Hepatocyte (in vitro differentiated cells): ENCODE measurements at places on chromosomes 5 and 9.

DNA sequence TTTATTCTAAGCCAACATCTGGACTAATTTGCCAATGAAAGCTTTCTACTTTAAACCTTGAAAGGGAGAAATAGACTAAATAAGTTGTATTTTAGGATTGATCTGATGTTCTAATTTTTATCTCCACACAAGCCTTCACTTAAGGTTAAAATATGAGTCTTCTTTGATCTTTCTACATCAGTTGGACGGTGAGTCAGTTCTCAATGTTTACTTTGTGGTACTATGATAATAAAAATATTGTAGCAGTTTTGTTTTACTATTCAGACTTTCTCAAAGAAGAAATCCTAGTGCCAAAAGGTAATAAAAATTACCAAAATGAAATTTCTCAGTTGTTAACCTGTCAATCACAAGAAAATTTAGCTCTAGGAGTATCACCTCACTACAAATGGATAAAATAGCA is 203.5 kb upstream of the RGMB start:
- no peak for DNase-seq
- no peak overlapping the region for H3K27ac ChIP-seq

DNA sequence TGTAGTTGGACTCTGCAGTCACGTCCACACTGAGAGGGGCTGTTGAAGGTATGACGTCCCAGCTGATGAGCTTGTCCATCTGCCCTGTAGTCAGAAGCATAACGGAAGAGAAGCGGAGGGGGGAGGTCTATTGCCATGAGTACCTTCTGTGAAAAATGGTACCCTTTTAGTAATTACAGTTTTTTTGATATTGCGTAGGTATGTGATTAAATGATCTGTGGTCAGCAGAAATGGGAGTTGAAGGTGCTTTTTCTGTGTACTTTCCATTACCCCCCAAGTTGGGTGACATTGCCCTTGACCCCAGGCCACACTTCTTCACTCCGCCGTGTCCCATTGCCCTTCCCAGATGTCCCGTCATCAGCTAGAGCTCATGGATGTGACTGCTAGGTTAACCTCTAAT is 45.9 kb downstream of the SNX30 start:
- no peaks in the 10 kb centered on the region for H3K27me3 ChIP-seq
- DNase-seq, result no peak
- no peaks in the 10 kb centered on the region for H3K4me1 ChIP-seq
- H3K4me3 ChIP-seq, result no peak overlapping the region

DNA sequence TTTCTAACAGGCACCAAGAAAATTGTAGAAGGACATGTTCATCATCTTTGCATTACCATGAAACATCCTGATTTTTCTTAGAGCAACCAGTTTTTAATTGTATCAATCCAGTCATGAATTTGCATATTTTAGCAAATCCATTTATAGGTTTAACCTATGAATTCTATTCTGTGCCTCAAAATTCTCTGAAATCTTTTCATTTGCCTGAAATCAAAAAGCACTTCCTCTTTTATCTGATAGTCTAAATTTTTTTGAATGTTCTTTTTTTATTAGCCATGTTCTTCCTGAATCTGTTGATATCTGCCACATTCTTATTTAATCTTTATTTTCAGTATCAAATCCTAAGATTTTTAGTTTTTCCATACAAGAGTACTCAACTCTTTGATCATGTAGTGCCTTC is 36.9 kb upstream of the SRP19 start:
- no peaks in the 10 kb centered on the region for H3K36me3 ChIP-seq
- no peaks in the 10 kb centered on the region for H3K27me3 ChIP-seq
- DNase-seq, result no peak

GRCh38 chr5:71757590-71758543 is 38.8 kb downstream of the CARTPT start:
- peak; percentile 82 for DNase-seq
- H3K27ac ChIP-seq, result no peak overlapping the region
- H3K4me3 ChIP-seq, result no peak overlapping the region
- H3K27me3 ChIP-seq, result no peaks in the 10 kb centered on the region

DNA sequence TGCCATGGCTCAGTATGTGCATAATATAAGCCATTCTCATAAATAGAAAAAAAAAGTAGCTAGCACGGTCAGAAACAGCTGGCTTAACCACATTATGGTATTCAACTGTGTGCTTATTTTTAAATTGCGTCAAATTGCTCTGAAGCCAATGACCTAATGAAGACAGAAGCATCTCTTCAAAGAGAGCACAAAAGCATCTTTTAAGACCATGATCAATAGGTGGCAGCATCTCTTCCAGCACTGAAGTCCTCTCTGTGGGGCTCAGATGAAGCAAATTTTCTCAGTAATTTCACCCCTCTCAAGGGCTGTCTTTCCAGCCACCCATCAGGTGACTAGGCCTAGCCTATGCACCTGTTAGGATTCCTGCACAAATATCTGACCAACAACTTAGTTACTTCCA is 251.4 kb downstream of the GLIS3 start:
- no peaks in the 10 kb centered on the region for H3K4me1 ChIP-seq
- no peaks in the 10 kb centered on the region for H3K27me3 ChIP-seq
- H3K27ac ChIP-seq, result no peak overlapping the region
- DNase-seq, result peak; percentile 52
- no peaks in the 10 kb centered on the region for H3K36me3 ChIP-seq

- H3K27me3 ChIP-seq, result no peaks in the 10 kb centered on the region
- H3K4me1 ChIP-seq, result no peaks in the 10 kb centered on the region
- no peak overlapping the region for H3K27ac ChIP-seq
- no peak for DNase-seq
Observed at GRCh38 chr5:92513067-92513466, 1068.0 kb downstream of the NR2F1-AS1 start.

GRCh38 chr9:99264070-99264680 is 42.1 kb downstream of the SEC61B start:
- H3K27me3 ChIP-seq, result no peaks in the 10 kb centered on the region
- H3K27ac ChIP-seq, result no peak overlapping the region
- no peaks in the 10 kb centered on the region for H3K36me3 ChIP-seq
- no peak for DNase-seq
- no peak overlapping the region for H3K4me3 ChIP-seq

DNA sequence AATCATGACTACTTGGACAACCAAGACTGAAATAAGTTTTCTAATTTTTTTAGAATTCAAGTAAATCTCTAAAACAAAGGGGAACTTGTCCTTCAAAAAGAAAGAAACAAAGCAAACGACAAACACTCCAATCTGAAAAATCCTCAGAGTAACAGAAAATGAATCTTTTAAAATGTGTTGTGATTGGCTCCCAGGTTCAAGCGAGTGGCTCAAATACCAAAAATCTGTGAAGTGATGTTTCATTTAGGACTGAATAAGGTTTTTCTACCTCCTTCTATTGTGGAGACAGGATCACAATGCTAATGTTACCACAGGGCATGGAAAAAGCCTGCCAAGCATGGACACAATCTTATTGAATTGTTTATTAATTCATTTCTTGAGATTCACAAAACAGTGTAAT is 415.7 kb downstream of the RAB3C start:
- H3K36me3 ChIP-seq, result no peaks in the 10 kb centered on the region
- H3K4me1 ChIP-seq, result peaks cover 7% of the 10 kb centered on the region
- no peak overlapping the region for H3K27ac ChIP-seq
- no peaks in the 10 kb centered on the region for H3K27me3 ChIP-seq

- H3K27ac ChIP-seq, result no peak overlapping the region
- DNase-seq, result no peak
- no peak overlapping the region for H3K4me3 ChIP-seq
- no peaks in the 10 kb centered on the region for H3K36me3 ChIP-seq
- peaks cover 13% of the 10 kb centered on the region for H3K27me3 ChIP-seq
Observed at GRCh38 chr9:115126404-115126803, 8.4 kb upstream of the TNC start.

GRCh38 chr9:2086971-2087370 is 71.8 kb downstream of the SMARCA2 start:
- H3K27ac ChIP-seq, result no peak overlapping the region
- no peaks in the 10 kb centered on the region for H3K27me3 ChIP-seq
- no peak for DNase-seq
- no peaks in the 10 kb centered on the region for H3K4me1 ChIP-seq

- no peaks in the 10 kb centered on the region for H3K27me3 ChIP-seq
- no peaks in the 10 kb centered on the region for H3K36me3 ChIP-seq
- H3K27ac ChIP-seq, result no peak overlapping the region
- no peak for DNase-seq
- H3K4me1 ChIP-seq, result peaks cover 7% of the 10 kb centered on the region
- no peak overlapping the region for H3K4me3 ChIP-seq
Observed at GRCh38 chr9:107890921-107891465, 401.4 kb upstream of the KLF4 start.

GRCh38 chr5:104347119-104347708 is 784.6 kb upstream of the NUDT12 start:
- no peak overlapping the region for H3K27ac ChIP-seq
- peak; percentile 28 for DNase-seq
- H3K4me3 ChIP-seq, result no peak overlapping the region
- H3K36me3 ChIP-seq, result no peaks in the 10 kb centered on the region

DNA sequence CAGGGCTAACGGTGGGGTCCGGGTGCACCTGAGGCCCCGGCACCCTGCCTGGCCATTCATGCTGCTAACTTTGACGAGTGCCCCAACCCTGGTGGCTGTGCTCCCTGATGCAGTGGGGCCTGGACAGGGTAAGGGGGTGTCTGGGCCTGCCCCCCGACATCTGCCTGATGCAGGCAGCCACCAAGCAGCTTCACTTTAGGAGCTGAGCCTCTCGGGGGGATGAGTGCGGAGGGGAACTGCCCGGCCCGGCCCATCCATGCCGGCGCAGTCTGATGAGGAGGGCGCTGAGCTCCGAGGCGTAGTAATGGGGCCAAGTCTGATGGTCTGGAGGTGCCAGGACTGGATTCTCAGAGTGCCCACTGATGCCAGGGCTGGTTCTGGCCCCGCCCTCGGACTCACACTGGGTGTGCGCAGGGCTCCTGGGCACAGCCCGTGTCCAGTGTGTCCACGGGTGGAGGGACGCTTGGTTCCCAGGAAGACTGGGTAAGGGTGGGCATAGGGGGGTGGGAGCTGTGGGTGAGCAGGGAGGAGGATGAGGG is 16.5 kb downstream of the DNLZ start:
- no peak overlapping the region for H3K27ac ChIP-seq
- no peak overlapping the region for H3K4me3 ChIP-seq
- H3K27me3 ChIP-seq, result no peaks in the 10 kb centered on the region

- H3K27me3 ChIP-seq, result no peaks in the 10 kb centered on the region
- no peak overlapping the region for H3K4me3 ChIP-seq
- peaks cover 26% of the 10 kb centered on the region for H3K4me1 ChIP-seq
Observed at GRCh38 chr5:157917491-157917890, 58.5 kb upstream of the CLINT1 start.

GRCh38 chr5:95808686-95809413 is 13.7 kb downstream of the GLRX start:
- no peaks in the 10 kb centered on the region for H3K36me3 ChIP-seq
- no peak overlapping the region for H3K4me3 ChIP-seq
- H3K27ac ChIP-seq, result peak overlapping the region; percentile 96
- peaks cover 41% of the 10 kb centered on the region for H3K4me1 ChIP-seq
- no peaks in the 10 kb centered on the region for H3K27me3 ChIP-seq

DNA sequence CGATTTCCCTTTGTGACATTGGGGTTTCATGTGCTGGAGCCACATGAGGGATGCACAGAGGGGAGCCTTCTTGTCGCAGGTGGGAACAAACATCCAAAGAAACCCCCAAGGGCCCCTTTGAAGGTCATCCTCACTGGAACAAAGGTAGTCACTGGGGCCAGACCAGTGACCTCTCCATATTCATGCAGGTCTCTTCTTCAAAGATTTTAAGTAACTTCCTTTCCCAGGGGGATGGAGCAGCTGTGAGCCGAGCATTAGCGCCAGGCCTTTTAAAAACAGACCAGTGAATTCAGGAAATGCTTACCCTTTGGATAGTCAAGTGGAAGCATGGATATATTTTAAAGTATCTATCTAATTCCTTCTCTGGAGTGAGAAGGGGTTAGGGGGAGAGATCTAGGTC is 33.0 kb downstream of the DAPK1 start:
- H3K4me1 ChIP-seq, result no peaks in the 10 kb centered on the region
- DNase-seq, result no peak
- H3K27me3 ChIP-seq, result no peaks in the 10 kb centered on the region
- no peaks in the 10 kb centered on the region for H3K36me3 ChIP-seq
- H3K27ac ChIP-seq, result no peak overlapping the region

- no peaks in the 10 kb centered on the region for H3K27me3 ChIP-seq
- no peak overlapping the region for H3K4me3 ChIP-seq
- peaks cover 3% of the 10 kb centered on the region for H3K4me1 ChIP-seq
- DNase-seq, result no peak
- no peaks in the 10 kb centered on the region for H3K36me3 ChIP-seq
Observed at GRCh38 chr5:79032782-79033181, 36.7 kb downstream of the DMGDH start.

DNA sequence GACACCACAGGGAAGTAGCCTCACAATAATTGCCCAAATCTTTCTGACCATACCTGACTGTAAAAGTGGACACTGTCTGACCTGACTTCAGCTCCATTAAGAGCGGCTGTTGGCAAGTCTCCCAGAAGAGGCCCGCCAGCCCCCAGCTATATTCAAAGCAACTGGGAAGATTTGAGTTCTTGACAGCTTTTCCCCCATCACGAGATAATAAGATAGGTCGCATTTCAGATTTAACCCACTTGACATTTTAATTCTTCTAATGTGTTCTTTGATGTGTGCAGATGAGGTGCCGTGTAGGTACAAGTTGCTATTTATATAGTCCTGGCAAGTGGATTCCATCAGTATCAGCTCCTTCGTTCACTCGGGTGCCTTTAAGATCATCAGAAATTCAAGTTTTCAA is 345.7 kb downstream of the DRD1 start:
- no peak overlapping the region for H3K27ac ChIP-seq
- no peak for DNase-seq
- H3K4me1 ChIP-seq, result no peaks in the 10 kb centered on the region

DNA sequence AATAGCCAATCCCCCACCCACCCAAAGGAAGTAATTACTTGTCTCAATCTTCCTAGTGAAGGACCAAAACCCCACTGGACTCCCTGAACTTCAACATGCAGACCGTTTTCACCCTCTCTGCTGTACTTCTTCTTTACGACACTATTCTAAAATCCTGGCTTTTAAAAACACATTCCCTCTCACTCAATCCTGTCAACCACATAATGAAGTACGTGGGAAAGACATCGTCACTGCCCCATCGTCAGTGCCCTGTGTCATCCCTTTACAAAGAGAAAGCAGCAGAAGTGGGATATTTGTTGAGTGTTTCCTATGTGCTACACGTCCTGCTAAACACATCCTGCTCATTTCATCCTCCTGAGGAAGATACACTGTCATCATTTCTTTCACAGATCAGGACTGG is 54.2 kb downstream of the MAPKAP1 start:
- H3K36me3 ChIP-seq, result no peaks in the 10 kb centered on the region
- no peak overlapping the region for H3K4me3 ChIP-seq
- H3K4me1 ChIP-seq, result no peaks in the 10 kb centered on the region
- DNase-seq, result no peak
- H3K27me3 ChIP-seq, result no peaks in the 10 kb centered on the region
- H3K27ac ChIP-seq, result no peak overlapping the region

GRCh38 chr9:137266585-137267453 is 10.7 kb upstream of the TOR4A start:
- H3K27me3 ChIP-seq, result no peaks in the 10 kb centered on the region
- H3K4me1 ChIP-seq, result no peaks in the 10 kb centered on the region
- H3K4me3 ChIP-seq, result no peak overlapping the region
- H3K27ac ChIP-seq, result no peak overlapping the region
- DNase-seq, result no peak
